ENCODE measurements at places on chromosomes 3 and 15.

DNA sequence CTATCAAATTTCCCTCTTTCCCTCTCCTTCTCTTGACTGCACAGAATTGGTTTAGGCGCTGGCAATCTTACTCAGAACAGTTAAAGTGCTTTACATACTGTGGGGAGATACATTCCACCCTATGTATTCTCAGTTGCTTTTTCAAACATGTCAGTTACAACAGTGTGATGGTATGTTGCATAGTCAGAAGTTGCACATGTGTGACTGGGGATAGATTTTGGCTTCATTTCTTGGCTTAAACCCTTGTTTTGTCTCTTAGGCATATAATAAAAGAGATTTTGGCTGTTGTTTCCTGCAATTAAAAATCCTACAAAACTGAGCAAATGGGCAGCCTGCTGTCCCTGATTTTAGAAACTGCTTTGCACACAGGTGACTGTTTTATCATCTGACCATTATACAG is 86.7 kb downstream of the PIK3R4 start:
- DNase-seq: no peak

DNA sequence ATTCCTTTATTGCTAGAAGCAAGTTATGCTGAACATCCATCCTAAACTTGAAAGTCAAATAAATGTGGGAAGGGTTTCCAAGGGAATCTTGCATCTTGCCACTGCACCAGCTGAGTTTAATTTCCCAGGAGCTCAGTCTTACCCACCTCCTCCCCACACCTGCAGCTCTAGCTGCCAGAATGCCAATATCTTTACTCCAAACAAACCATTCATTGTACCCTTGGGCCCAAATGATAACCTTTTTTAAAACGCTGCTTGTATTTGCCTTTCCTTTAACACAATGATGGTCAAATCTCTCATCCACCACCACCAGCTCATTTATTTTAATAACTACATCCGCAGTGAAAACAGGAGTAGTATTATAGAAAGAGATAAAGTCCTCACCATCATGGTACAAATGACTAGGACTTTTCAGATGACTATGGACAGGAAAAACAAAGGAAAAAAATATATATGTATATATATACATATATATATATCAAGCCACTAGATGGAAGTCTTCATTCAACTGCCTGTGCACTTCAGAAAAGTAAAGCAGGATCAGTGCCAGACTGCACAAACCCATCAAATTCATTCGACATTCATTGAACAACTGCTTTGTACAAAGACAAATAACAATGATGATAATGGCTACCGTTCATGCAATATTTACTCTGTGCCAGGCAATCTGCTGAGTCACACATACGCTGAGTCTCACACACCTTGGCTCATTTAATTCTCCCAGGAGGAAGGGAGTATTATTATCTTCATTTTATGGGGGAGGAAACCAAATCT is 44.0 kb downstream of the BFSP2 start:
- no peak for DNase-seq

- DNase-seq: peak; percentile 23
These were observed at the start of gene CTSH for GRCh38 chr15:78944669-78945407. Gene CTSH (minus strand): TSS chr15:78945046. CDS start chr15:78944981, 65 bp downstream.

GRCh38 chr3:42166662-42167300 is 75.6 kb downstream of the TRAK1 start:
- no peak for DNase-seq

DNA sequence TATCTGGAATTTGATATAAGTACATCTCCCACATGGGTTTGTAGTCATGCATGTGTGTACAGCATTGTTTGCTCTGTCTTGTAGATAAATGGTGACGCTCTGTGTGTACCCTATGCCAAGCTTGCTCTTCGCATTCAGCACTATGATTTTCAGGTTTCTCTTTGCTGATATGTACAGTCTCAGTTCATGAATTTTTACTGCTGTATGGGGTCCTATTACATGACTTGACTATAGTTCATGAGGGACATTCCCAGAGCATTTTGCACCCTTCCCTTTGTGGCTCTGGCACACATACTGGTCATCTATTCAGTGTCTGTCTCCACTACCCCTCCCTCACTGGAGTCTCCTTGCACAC is 132.7 kb downstream of the EEFSEC start:
- DNase-seq: no peak

- DNase-seq: no peak
These were observed 155.4 kb downstream of the PPM1L start for GRCh38 chr3:160911411-160911810.

GRCh38 chr3:131597816-131598215 is 95.0 kb upstream of the MRPL3 start:
- no peak for DNase-seq

DNA sequence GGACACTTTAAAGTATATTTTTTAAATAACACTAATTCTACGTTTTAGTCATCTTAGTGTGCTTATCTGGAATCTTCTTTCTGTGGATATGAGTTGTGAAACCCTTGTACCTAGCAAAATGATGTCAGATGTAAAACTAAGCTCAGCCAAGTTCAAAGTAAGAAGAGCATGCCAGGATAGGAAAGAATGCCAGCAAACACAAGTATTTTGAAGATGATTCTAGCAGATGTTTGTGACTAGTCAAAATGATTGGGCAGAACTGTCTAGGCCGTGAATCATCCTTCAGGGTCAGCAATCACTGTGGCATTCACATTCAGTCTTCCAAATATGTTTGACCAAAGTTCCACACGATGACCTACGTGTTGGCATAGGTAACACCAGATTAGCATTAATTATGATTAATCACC is 5.4 kb upstream of the PLOD2 start:
- DNase-seq: no peak

GRCh38 chr3:179436517-179436916 is 14.8 kb downstream of the GNB4 start:
- DNase-seq: no peak

GRCh38 chr15:45795440-45796069 is 160.7 kb downstream of the SQOR start:
- DNase-seq: peak; percentile 14

DNA sequence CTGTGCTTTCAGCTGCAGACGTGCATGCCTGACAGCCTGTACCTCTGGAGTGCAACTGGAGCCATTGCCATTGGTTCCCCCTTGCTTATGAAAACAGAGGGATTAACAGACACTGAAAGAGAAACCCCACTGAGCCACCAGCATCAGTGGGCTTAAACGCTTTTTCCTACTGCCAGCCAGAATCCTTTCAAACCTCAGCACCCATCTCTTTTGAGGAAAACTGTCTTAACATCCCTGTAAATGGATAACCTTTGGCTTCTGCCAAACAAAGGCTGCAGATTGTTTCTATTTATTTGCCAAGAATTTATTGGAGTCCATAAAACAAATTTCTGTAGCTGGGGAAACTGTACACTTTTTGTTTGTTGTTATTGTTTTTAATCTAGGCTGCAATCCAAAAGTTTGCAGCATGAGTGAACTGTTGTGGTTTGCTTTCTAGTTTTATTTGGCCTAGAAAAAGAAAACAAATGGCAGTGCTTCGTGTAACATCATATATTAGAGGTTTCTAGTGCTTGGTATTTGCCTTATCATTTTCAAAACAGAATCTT is 369.2 kb upstream of the IL12A start:
- DNase-seq: no peak

DNA sequence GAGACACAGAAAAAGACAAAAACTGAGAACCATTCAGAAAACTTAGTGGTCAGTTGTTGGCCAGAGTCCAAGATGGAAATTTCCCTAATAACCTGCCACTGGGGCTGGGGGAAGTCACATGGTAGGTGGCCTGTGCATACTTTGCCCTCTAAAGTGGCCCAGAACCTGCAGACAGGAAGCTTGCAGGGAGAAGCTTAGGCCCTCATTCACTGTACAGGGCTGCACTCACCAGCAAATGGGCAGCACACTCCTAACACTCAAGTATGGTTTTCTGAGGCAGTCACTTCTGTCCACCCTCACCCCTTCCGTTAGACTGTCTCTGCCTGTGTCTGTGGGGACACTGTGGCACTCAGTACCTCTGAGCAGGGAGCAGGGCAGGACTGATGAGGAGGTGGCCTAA is 14.5 kb upstream of the RNU6-1 start:
- no peak for DNase-seq

DNA sequence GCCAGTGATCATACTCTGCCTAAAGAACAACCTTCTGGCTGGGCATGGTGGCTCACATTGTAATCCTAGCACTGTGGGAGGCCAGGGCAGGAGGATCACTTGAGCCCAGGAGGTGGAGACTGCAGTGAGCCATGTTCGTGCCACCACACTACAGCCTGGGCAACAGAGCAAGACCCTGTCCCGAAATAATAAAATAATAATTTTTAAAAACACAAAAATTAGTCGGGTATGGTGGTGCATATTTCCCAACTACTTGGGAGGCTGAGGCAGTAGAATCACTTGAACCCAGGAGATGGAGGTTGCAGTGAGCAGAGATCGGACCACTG is 34.5 kb upstream of the ARID3B start:
- no peak for DNase-seq

GRCh38 chr3:104514776-104515175 is 851.9 kb upstream of the ALCAM start:
- DNase-seq: no peak

DNA sequence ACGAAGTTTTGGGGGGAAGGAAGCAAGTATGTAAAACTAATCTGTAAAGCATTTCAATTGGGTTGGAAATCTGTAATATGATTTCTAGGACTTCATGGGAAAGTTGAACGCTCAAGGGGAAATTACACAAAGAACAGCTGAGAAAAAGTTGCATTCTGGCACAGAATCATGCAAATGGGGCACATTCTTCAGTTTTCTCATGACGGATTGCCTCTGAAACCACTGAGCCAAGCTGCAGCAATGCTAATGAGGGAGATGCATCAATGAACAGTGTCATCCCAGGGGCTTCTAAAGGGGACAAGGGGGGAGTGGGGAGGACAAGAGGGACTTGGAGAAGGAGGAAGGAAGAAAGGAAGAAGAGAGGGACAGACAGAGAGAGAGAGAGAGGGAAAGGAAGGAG is 291.4 kb upstream of the ATP11B start:
- DNase-seq: no peak

DNA sequence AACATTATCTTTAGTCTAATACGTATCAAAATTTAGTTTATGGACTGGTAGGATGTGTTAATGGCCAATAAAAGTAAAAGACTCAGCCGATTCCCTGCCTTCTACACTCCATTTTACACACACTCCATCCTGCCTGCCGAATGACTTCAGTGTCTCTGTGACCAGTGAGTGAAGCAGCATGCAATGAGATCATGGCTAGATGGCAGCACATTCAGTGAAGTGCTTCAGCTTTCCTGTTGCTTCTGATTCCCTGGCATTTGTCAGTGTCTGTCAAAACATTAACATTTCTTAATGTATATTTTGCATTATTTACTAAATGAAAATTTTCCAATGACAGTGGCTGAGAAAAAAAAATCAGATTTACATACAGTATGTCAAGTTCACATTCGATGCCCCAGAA is 412.0 kb downstream of the FHIT start:
- no peak for DNase-seq

GRCh38 chr15:33994005-33994615 is 25.8 kb downstream of the CHRM5 start:
- no peak for DNase-seq

GRCh38 chr3:70543493-70543892 is 231.1 kb upstream of the MDFIC2 start:
- DNase-seq: no peak

GRCh38 chr3:176574786-176575185 is 622.5 kb downstream of the TBL1XR1 start:
- DNase-seq: no peak

GRCh38 chr3:47416041-47416440 is 35.2 kb downstream of the PTPN23 start:
- DNase-seq: no peak

- no peak for DNase-seq
These were observed 20.3 kb upstream of the CSPG4 start for GRCh38 chr15:75732809-75733451.

GRCh38 chr3:20097015-20097414 is 56.8 kb downstream of the KAT2B start:
- DNase-seq: no peak

- no peak for DNase-seq
These were observed 1.0 kb downstream of the UBE2E1 start for GRCh38 chr3:23806534-23807423.

DNA sequence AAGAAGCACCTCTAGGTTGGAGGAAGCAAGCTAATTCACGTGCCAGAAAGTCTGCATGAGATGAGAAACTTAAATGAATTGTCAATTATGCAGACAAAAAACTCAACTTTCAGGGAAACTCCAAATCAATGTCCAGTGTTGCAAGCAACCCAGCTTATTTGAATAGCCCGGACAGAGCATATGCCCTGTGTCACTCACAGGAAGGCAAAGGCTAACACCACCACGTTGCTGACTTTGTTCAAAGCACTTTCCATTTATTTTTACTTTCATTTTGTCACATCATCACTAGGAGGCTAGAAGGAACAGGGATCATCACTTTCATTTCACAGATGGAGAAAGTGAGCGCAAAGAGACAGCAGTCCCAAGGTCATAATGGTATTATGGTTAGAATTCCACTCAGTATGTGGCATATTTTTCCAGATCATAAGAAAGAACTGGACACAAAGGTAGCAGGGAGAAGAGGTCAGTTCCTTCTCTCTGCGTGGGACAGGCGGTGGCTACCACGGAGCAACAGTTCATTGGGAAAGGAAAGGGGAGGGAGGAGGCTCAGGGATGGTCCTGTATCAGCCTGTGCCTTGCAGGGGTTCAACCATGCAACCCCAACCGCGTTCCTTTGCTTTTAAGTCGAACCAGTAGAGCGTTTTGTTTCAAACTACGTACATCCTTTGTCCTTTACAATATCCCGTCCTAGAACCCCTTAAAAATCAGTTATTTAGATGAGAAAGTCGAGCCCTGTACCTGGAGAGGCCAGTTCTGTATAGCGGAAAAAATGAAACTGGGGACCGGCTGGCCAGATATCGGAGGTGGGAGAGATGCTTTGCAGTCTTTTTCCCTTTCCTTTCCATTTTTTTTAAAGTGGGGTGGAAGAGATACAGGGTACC is 1.1 kb downstream of the HEG1 start:
- no peak for DNase-seq

DNA sequence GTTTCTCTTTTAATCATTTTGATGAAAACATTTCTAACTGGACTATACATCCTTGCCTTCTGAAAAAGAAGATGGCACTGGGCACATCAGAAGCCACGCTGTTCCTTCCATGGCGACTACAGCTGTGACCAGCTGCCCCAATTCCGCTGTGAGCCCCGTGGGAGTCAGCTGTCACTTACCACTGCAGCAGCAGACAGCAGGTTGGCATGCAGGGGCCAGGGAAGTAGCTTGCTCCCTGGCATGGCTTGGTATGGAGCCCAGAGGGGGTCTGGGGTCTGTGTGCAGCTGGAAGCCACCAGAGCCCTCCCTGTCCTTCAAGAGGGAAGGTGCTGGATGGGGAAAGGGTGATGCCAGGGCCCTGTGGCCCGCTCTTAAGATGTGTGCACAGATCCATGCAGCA is 4.5 kb upstream of the ZXDC start:
- DNase-seq: no peak

DNA sequence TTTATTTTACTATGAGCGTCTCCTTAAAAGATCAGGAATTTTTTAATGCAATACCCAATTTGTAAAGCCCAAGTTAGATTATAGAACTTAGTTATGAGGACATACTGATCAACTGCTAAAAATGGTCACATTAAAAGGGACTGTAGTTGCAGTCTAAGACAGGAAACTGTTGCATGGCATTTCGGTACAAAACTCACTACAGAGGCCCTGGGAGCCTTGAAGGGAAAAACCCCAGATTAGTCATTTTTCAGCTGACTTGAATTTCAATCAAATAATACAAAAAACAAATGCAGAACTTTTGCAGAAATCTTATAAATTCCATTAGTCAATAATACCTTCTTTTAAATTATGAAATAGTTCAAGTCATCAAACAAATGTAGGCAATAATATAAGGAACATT is 6.9 kb upstream of the PTX3 start:
- no peak for DNase-seq
